Osteoblast (primary cell): ENCODE measurements at places on chromosomes 1 and 21.

DNA sequence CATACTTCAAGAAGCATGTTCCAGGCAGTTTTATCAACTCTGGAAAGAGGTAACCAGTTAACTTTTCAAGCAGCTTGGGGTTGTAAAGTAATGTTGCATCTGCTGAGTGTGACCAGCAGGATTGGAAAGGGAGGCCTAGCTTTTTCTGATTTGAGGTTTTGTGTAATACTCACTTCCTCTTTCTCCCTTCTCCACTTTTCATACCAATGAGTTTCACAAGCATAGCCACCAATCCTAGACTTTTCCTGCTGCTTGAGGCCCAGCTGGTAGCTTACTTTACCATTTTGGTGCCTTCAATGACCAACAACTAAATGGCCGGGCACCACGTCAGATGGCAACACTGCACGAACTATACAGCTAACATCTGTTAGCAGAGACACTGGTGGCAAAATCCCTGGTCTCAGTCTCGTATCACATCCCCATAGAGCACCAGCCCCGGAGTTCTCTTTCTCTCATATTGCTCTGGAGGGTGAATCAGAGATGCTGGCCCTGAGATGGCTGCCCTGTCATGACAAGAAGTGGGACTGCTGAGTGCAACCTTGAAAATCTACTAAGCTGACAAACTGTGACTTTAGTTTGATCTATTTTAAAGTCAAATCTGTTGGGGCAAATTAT, 14.8 kb upstream of the GPR88 start:
- no peak for DNase-seq

GRCh38 chr1:245301921-245302320, 147.1 kb downstream of the KIF26B start:
- DNase-seq: no peak

GRCh38 chr1:230502306-230502705, 76.2 kb upstream of the PGBD5 start:
- no peak for DNase-seq

DNA sequence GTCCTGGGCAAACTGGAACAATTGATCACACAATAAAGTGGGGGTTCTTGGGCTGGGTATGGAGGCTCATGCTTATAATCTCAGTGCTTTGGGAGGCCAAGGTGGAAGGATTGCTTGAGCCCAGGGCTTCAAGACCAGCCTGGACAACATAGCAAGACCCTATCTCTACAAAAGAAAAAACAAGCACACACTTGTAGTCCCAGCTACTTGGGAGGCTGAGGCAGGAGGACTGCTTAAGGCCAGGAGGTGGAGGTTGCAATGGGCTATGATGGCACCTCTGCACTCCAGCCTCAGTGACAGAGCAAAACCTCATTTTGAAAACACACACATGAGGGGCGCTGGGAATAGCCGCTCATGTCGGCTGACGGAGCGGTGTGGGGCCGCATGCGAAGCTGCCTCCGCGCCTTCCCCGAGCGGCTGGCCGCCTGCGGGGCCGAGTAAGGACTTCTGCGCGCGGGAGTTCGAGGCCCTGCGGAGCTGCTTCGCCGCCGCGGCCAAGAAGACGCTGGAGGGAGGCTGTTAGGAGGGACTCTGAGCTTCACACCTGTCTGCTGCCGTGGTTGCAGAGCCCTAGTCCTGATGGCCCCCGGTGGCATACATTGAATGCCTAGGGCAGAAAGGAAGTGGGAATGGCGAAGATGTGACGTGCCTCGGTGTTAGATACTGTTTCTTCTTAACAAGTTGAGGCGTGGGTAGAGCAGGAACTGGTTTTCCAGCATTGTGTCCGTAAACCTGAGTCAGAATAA, 59.5 kb downstream of the ACBD3 start:
- DNase-seq: peak; percentile 14

DNA sequence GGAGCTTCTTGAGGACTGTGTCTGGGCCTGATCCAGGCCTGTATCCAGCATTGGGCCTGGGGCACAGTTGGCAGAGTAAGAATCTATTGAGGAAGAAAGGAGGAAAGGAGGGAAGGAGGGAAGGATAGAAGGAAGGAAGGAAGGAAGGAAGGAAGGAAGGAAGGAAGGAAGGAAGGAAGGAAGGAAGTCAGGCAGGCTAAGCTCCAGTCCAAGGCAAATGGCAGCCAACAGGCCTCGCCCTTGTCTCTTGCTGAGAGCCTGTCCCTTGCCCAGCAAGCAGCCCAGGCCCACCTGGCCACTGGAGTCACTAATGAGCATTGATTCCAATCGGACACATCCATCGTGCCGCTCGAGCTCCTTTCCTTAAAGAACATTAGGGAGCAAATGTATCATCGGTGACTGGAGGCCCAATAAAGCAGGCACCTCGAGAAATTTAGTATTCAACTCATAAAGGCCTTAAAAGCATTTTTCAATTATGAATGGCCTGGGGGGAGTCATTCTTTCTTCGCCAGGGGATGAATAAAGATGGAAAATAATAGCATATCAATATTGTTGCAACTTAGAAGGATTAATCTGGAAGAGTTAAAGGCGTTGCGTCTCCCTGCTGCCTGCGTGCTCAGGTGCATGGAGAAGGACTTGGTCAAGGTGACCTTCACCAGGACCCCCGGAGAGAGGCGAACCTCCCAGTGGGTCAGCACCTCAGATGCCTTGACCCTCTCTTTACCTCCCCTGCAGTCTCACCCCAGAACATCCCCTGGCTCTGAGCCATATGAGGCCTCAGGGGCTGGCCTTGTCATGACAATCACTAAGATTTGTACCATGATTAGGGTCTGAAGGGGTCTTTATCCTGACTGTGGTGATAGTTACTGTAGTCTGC, 144.5 kb upstream of the RUNX3 start:
- no peak for DNase-seq

- no peak for DNase-seq
Observed at GRCh38 chr21:15848634-15849560, 119.1 kb downstream of the USP25 start.
